ENCODE measurements at places on chromosomes 7 and 10.

DNA sequence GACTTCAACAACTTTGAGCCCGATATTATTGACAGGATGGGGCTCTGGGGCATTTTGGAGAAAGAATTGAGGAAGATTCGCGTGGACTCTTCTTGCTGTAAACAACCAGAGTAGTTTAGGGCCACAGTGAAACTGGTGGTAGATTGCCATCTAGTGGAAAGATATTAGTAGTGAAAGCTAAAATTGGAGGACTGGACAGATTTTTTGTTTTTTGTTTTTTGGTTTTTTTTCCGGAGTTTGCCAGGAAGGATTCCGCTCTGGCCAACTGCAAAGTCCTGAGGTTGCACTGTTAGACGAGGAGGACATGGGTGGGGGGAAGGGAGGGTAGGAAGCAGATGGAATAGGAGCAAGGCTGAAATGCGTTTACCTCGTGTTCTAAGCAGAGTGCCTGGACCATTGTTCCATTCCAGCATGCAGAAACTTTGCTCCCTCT lies 11.7 kb downstream of the NOBOX start:
- peak; percentile 52 for DNase-seq

DNA sequence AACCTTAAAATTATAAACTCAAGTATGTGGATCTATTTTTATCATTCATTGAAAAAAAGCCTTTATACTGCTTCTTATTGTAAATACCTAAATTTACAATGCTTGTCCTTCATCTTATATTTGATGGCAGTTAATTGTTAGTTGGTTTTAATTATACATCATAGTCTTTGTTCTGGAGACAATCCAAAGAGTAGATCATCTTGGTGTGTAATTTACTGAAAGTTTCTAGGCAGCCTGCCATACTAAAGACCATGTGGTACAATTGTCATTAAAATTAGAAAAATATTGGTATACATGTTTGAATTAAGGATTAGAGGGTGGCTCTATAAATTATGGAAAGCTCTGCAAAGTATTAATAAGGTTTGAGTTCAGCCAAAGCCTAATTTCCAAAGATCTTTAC lies 231.4 kb downstream of the KCND2 start:
- DNase-seq = no peak

GRCh38 chr10:62619413-62619738 lies 185.1 kb upstream of the ADO start:
- no peak for DNase-seq

GRCh38 chr7:57354195-57354594 lies 95.8 kb upstream of the ZNF716 start:
- DNase-seq = no peak

- no peak for DNase-seq
These were observed 195.0 kb downstream of the DNAJC1 start for GRCh38 chr10:21808550-21808949.
